Gastrocnemius medialis (tissue), 4 donors: ENCODE measurements at places on chromosomes 1 and 21.

DNA sequence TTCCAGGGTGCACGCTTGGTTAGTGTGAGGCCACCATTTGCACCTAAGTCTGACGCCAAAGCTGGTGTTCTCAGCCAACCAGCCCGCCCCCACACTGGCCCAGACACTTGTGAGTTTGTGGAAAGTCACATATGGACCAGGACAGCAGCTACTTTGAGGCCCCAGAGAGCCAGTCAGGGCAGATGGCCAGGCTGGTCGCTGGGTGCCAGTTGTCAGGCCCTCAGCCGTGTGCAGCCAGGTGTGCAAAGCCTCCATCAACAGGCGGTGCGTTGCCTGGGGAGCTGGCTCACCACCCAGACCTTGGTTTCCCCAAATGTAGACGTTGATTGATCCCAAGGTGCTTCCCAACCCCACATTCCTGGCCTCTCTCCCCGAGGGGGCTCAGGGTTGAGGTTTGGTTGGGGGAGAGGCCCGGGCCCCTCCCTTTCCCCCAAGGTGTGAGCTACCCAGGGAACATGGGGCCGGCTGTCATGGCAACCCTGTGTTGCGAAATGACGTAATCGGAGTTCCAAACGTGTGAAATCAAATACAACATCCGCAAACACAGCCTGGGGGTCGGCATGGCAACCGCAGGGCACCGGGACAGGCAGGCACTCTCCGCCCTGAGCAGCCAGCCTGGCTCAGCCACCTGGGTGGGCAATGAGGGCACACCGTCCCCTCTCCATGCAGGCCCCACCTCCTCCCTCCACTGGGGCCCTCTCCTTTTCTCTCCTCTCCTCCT is 42.2 kb upstream of the WNT4 start:
- DNase-seq: no peak

DNA sequence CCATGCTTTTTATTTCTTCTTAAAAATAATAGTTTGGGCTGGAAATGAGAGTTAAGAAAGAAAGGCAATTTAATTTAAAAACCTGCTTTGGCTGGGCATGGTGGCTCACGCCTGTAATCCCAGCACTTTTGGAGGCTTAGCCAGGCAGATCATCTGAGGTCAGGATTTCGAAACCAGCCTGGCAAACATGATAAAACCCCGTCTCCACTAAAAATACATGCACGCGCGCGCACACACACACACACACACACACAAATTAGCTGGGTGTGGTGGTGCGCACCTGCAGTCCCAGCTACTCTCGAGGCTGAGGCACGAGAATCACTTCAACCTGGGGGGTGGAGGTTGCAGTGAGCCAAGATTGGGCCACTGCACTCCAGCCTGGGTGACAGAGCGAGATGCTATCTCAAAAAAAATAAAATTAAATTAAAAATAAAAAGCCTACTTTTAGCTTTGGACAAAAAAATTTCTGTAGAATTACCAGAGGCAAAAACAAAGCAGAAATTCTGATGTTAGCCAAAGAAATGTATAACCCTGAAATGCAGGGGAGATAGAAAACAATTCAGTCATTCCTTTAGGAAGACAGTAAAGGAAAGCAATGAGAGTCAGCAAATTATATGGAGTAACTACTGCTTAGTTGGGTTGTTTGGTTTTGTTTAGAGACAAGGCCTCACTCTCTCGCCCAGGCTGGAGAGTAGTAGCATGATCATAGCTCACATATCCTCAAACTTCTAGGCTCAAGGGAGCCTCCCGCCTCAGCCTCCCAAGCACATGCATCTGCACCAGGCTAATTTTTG is 15.7 kb upstream of the IPP start:
- DNase-seq: peak; percentile 17

DNA sequence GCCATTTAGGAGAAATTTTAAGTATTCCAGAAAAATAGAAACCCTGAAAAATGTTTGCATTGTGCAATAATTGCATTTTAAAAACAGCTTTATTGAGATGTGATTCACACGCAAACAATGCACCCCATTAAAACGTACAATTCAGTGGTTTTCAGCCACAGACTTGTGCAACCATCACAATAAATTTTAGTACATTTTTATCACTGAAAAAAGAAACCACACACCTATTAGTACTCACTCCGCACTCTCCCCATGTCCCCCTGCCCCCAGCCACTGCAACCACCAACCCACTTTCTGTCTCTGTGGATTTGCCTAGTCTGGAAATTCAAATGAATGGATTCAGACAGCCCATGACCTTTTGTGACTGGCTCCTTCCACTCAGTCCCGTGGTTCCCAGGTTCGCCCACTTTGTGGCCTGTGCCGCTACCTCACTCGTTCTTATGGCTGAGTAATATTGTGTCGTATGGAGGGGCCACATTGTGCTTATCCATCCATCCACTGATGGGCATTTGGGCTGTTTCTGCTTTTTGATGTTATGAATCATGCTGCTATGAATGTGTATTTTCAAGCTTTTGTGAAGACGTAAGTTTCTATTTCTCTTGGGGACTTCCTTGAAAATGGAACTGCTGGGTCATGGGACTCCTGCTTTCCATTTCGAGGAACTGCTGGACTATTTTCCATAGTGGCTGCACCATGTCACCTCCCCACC is 147.7 kb upstream of the ARHGEF16 start:
- DNase-seq: no peak

DNA sequence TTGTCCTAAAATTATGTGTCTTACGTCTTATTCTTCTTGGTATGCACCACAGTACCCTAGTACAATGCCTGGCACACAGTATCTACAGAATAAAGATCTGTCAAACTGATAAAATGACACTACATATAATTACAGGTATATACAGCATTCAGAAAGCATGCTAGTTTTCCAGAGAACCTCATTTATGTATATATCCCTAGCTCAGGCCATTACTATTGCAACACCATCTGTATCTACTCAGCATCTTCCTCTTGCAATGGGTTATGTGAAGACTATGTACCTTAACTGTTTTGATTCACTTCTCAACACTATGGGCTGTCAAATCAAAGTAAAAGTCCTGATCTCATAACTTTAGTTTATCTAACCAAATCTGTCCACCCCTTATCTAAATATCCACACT is 58.5 kb upstream of the GUCA2A start:
- no peak for DNase-seq

DNA sequence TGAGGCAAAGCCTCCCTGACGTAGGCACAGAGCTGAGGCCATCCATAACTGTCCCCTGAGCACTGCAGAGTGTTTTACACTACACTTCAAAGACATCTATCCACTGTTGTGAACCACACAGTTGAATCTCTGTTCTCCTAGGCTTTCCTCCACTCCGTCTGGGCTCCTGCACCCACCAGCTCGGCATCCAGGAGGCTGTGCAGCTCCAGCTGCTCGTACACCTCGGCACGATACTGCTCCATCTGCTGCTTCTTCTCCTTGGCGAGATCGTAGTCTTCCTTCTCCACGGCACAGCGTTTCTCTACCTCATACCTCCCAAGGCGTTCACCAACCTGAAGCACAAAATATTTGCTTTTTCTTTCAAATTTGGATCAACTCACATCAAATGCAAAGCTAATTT is 18.2 kb downstream of the CEP104 start:
- DNase-seq: no peak

DNA sequence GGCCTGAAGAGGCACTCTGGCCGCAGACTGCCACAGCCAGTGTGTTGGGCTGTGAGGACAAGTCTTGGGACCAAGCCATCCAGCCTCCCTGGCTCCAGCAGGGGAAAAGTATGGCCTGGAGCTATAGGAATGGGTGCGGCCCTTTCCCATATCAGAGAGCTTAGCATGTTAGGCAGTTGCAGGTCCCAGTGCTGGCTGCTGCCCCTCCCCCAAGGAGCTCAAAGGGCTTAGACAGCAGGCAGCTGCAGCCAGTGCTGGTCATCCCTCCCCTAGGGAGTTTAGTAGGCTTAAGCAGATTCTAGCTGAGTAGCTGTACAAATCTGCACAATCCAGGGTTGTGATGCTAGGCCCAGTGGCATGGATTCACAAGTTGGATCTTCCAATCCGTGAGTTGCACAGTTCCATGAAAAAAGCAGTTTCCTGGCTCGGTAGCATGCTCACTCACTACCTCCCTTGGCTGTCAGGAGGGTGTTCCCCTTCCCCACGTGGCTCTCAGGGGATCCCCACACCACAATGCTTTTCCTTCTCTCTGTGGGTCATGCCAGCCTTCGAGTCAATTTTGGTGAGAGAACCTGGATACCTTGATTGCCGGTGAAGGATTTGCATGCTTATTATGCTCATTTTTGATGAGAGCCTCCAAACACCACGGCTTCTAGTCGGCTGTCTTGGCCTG is 1490.8 kb downstream of the BRINP3 start:
- DNase-seq: no peak

- no peak for DNase-seq
Observed at GRCh38 chr1:214474467-214474866, 76.9 kb downstream of the PTPN14 start.

- no peak for DNase-seq
Observed at GRCh38 chr1:61210435-61211154, 128.2 kb downstream of the NFIA start.
